Cardiac muscle cell (in vitro differentiated cells and primary cell): ENCODE measurements at places on chromosomes 1 and 21.

DNA sequence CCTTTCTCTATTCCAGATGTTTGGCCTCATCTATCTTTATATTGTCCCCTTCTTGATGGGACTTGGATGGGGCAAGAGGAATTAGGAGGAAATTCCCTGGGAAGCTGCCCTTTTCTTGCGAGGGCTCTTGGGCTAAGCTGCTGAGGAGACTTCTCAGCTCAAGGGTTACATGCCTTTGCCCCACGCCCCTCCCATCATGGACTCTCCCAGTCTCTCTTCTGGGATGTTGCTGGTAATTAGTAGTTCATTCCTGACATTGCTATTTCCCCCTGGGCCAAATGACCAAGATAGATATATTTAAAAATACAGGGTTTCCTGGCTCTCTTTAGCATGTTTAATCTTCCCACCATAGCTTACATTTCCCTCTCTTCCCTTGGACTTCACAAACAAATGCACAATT lies 90.6 kb upstream of the RALGPS2 start:
- DNase-seq = no peak

GRCh38 chr1:145937436-145937835 lies 10.2 kb upstream of the RBM8A start:
- DNase-seq = no peak

- DNase-seq = no peak
Observed at GRCh38 chr1:52978045-52978444, 51.0 kb downstream of the SCP2 start.

GRCh38 chr1:206469933-206470691 lies at the start of gene IKBKE:
Gene IKBKE, plus strand, starts transcription at chr1:206470476. Its CDS starts 2,752 bp downstream, at chr1:206473228.
- peak; percentile 67 for DNase-seq

- no peak for DNase-seq
Observed at GRCh38 chr21:38067086-38067739, 151.0 kb upstream of the KCNJ6 start.

DNA sequence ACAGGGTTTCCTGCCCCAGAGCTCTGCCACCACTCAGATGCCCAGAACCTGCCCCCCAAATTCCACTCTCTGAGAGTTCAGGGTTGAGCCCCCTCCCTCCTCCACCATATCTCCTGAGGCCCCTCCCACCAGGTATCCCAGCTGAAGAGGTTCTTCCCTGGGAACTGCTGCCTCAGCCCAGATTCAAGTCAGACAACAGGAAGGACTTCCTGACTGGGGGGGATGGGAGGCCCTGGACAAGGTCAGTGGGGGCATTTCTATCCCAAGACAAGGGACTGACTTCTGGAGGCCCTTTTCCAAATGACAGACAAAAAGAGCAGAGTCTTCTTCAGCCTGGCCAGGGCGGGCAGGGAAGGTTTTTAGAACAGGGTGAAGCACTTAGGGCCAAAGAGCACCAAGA lies 24.1 kb upstream of the TENT5B start:
- DNase-seq = no peak

DNA sequence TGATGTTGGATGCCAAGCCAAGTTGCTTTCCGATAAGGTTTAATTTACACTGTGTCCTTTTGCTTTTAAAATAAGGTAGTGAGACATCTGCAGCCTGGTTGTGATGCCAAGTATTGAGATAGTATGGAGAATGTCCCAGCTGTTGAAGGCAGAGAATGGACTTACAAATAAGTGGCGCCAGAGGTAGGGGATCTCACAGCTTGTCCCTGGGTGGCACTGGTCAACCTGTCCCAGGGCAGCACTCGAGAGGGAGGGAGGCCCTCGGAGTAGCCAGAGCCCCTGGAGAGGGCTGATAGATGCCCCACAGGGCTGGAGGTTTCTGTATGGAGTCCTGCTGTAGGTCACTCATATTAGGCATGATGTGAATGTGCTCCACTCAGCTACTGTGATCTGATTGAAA lies 98.5 kb downstream of the GALNT2 start:
- no peak for DNase-seq

- DNase-seq = no peak
Observed at GRCh38 chr1:21921100-21921875, 15.8 kb downstream of the HSPG2 start.

DNA sequence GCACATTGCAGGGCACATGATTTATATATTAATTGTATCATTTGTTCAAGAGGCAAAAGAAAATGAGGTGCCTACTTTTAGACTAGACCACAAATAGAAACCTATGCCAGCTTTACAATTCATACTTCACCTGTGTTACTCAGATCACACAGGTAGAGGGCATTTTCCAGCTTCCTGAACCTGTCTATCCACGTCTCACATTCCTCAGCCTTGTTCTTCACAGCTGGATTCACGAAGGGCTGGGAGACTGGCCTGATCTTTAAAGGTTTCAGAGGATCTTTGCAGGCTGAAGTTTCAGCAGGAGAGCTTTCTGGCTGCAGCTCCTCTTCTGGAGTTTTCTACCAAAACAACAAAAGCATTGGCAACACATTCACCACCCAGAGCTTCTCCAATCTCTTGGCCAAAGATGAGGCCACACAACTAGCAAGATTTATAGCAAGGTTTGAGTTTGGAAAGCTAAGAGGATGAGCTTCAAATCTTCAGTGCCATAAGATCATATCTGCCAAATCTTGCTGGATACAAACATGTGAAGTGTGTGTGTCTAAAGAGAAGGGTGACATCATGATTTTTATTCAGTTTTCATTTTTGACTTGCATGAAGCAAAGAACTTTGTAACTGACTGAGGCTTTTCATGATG lies 71.0 kb upstream of the CYP2J2 start:
- DNase-seq = no peak
